ENCODE measurements at places on chromosomes 2 and 18. TPM values are rescaled to one million over a fixed set of nuclear protein-coding genes. Genes with fewer than 3 reads are reported as not detected.

LNPK gene
- total RNA-seq = 13.8 TPM

GRCh38 chr2:190343536-190344275 lies at the start of gene INPP1:
TSS of gene INPP1 (plus strand) at chr2:190343589. CDS start at chr2:190360103, 16,514 bp downstream.
- DNase-seq = no peak

DNA sequence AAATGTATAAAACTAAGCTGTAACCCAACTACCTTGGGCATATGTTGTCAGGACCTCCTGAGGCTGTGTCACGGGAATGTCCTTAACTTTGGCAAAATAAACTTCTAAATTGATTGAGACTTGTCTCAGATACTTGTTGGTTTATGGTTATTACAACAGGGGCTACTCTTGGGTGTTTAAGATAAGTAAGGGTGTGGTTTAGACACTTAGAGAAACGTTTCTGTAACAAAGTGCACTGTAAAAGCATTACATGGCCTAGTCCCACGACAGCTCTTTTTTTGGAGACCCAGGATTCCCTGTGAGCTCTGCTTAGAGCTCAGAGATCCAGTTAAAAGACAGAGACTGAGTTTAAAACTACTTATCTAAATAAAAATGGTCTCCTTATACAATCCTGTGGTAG lies 32.3 kb upstream of the LIPG start:
- DNase-seq = no peak

DNA sequence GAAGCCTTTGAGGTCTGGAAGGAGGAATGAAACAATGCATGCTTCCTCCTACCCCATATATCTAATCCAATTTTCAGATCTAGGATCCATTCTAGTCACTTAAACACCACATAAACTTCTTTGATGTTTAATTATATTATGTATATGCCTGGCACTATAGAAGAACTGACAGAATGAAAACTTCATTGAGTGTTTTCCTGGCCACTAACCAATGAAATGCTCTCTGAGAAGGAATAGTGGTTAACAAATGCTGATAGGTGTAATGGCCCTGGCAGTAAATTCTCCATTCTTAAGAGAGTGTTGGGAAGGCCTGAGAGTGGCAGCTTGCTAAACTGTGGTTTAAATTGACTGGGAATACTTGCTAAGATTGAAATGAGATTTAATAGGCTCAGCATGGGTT lies 710.0 kb downstream of the LRRTM4 start:
- no peak for DNase-seq

DNA sequence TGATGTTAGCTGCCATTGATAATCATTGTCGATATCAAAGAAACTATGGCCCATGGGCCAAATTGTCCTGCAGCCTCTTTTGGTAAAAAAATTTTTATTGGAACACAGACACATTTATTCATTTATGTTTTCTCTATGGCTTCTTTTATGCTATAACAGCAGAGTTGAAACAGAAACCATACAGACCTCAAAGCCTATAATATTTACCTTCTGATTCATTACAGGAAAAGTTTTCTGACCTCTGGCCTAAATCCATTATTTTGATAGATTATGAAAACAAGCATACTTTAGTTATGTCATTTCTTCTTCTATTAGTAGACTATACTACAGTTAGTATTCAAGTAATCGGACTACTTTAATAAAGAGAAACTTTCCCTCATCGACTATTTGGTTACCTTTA lies 349.7 kb upstream of the GALNT5 start:
- DNase-seq = no peak

All from omental fat pad (tissue), 4 donors.